Activated T-helper 2 cell treated with anti-CD3 and anti-CD28 coated beads, Interferon-gamma antibody, Interleukin-2, Interleukin-4, amounts not matched to agents 10 μg/mL and 5 μg/mL and 100 μg/mL, durations not matched to agents 14 hours and 24 hours and 36 hours (primary cell): ENCODE measurements at places on chromosomes 13 and 19.

DNA sequence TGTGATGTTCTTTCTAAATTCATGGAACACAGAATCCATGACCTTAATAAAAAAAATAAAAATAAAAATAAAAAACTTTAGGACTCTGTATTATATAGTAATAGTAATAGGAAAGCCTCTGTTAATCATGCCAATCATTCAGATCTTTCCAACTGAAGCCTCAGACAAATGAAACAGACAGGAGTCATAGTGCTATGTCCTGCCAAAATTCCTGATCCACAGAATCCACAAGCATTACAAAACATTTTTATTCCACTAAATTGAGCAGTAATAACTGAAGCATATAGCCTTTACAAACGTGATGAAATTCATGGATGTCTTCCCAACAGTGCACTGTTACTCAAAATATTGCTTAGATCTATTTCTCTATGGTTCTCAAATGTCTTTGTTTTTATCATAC, 820.6 kb upstream of the PCDH9 start:
- H3K4me3 ChIP-seq: no peak overlapping the region
- no peak for DNase-seq
- no peak overlapping the region for H3K27ac ChIP-seq

DNA sequence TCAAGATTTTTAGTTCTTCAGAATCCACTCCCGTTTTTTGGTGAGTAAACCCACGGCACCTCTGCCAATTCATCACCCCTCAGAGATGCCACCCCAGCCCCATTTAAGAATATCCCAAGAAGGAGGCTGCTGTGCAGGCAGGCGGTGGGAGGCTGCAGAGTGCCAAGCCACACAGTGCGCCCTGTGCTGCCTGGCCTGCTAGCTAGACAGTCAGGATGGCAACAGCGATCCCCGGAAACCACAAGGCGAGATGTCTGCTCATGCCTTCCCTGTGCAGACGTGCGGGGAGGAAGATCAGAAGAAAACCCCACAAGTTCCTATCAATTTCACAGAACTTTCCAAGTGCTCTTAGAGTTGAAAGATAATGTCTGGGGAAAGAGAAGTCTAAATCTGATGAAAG, 64.8 kb upstream of the GPR183 start:
- H3K4me3 ChIP-seq: peak overlapping the region; percentile 27
- peaks cover 74% of the 10 kb centered on the region for H3K4me1 ChIP-seq
- no peak for DNase-seq
- no peaks in the 10 kb centered on the region for H3K27me3 ChIP-seq
- H3K36me3 ChIP-seq: peaks cover 78% of the 10 kb centered on the region
- peak overlapping the region; percentile 42 for H3K27ac ChIP-seq

- no peaks in the 10 kb centered on the region for H3K4me1 ChIP-seq
- no peak for DNase-seq
- no peak overlapping the region for H3K4me3 ChIP-seq
- no peak overlapping the region for H3K27ac ChIP-seq
Measured at GRCh38 chr19:21900401-21900800, 64.4 kb upstream of the ZNF43 start.

DNA sequence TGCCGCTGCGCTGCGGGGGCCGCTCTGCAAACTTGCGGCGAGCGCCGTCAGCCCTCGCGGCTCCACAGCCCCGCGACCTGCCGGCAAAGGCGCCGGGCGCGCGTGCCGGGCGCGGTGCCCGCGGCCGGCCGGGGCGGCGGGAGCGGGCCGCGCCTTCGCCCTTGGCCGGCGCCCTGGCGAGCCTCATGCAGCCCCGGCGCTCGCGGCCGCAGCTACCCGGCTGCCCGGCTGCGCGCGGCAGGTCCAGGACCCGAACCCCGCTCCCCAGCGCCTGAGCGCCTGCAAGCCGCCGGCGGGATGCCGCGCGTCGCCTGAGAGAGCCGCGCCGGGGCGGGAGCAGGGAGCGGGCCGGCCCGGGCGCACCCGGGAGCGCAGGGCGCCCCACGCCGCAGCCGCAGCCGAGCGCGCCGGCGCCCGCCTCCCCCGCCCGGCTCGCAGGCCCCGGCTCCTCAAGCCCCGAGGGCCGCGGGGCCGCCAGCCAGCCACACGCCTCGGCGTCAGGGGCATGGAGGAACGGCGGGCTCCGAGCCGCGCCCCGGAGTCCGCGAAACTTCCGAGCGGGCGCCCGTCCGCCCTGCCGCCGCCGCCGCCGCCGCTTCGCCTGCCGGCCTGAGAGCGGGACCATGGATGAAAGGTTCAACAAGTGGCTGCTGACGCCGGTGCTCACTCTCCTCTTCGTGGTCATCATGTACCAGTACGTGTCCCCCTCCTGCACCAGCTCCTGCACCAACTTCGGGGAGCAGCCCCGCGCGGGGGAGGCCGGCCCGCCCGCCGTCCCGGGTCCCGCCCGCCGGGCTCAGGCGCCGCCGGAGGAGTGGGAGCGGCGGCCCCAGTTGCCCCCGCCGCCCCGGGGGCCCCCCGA, 564 bp downstream of the HS6ST3 start:
- H3K27me3 ChIP-seq: peaks cover 55% of the 10 kb centered on the region
- no peak for DNase-seq
- H3K4me1 ChIP-seq: no peaks in the 10 kb centered on the region
- no peaks in the 10 kb centered on the region for H3K36me3 ChIP-seq
- no peak overlapping the region for H3K4me3 ChIP-seq

DNA sequence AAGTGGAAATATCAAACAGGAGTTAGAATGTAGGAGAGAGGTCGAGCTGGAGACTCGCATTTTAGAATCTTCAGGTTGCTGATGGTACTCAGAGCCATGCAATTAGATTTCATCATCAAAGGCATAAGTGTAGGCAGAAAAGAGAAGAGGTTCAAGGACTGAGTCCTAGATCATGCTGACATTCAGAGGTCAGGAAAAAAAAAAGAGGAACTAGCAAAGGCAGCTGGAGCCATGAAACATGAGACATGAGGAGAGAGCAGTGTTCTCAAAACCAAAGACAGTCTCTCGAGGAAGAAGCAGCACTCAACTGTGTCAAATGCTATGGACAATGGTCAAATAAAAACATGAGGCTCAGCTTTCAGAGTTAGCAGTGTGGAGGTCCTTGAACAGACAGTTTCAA, 12.4 kb upstream of the TPP2 start:
- H3K4me3 ChIP-seq: no peak overlapping the region
- H3K27me3 ChIP-seq: peaks cover 19% of the 10 kb centered on the region
- no peaks in the 10 kb centered on the region for H3K36me3 ChIP-seq
- no peak for DNase-seq
